Activated CD4-positive, alpha-beta T cell treated with anti-CD3 and anti-CD28 coated beads, Interleukin-2, amount 50 U/mL, for 4 hours (primary cell): ENCODE measurements at places on chromosomes 6 and 20.
A peak's percentile ranks its signal among the peaks of the same experiment; 100 is the strongest.

DNA sequence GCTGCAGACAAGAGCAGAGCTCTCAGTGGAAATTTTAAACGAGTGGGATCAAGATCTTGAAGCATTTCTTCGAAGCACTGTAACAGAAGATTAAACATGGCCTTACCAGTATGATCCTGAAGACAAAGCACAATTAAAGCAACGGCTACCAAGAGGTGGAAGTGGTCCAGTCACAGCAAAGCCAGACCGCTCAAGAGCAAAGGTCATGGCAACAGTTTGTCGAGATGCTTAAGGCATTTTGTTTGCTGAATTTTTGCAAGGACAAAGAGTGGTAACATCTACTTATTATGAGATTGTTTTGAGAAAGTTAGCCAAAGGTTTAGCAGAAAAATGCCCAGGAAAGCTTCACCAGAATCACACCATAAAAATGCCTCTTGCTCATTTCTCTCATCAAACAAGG lies 153.4 kb upstream of the CARMIL1 start:
- no peak for DNase-seq

GRCh38 chr6:109458774-109459531 lies 3.4 kb upstream of the MICAL1 start:
- DNase-seq = peak; percentile 21

DNA sequence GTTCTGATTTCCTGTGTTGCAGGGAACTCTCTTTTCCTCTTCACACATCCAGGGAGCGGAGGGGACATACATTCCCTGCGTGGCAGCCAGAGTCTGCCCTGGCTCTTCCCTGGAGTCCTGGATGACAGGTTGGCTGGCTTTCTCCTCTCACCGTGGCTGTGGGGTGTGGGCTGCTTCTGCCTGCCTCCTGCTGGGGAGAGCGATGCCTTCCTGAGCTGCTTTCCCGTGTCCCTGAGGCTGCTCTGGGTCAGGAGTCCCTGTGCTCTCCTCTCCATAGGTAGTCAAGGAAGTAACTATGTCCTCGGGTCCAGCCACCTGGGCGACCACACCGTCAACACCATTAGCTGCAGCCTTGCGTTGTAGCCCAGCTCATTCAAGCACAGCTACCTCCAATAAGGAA lies 451.7 kb downstream of the QKI start:
- DNase-seq = no peak

DNA sequence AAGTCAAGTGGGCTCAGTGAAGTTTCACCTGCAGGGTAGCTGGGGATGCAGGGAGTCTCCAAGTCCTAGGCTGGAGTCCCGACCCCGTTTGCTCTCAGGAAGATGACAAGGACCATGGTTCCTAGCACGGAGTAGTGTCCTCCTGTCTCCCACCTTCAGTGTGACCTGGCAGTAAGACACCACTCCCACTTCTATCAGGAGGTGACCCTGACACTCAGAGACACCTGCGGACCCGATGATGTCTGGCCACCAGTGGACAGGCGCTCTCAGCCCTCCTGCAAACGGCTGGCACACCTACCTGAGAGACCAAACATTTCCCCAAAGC lies 1.1 kb downstream of the SOD2 start:
- no peak for DNase-seq

DNA sequence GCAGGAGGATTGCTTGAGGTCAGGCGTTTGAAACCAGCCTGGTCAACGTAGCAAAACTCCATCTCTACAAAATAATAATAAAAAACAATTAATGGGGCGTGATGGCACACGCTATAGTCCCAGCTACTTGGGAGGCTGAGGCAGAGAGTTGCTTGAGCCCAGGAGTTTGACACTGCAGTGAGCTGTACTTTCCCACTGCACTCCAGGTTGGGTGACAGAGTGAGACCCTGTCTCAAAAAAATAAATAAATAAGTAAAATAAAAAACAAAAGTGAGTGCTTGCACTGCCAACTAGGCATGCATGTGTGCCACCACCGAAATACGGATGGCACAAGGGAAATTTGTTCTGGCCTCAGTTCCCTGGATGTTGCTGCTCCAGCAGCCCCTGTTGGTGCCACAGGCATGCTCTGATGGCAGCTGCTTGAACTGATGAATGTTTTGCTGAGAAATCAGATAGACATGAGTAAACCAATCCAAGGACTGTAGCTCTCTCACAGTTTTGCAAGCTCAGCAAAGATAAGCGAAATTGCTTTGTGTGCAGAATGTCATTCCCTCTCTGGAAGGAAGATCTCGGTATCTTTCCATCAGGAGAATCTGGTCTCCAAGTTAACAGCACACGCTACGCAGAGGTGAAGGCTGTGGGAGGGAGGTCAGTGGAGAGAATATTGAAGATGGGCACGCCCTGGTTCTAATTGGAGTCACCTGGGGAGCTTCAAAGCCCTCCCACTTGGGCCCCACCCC lies 188.0 kb upstream of the SLC24A3 start:
- no peak for DNase-seq

DNA sequence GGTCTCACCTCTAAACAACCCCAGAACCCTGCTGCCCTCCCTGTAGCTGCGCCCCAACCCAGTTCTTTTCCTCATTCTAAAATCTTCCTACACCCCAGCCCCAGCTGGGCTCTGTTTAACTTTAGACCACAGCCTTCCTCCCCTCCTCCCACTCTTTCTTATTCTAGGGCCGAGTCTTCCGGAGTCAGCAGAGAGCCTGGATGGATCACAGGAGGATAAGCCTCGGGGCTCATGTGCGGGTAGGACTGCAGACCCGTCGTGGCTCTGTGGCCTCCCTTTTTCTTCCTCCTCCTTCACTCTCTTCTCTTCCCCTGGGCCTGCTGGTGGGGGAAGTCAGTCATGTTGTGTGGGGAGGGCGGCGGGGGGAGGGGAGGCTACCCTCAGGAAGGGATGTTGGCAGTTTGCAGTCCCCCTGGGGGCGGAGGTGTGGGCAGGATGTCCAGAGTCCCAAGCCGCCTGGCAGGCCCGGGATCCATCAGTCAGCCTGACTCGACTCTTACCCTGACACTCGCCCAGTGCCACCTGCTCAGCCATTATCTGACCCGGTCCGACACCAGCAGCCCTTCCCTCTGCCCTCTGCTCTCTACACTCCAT lies 8.1 kb downstream of the CAPN11 start:
- no peak for DNase-seq

GRCh38 chr20:61426352-61426751 lies 174.3 kb downstream of the CDH4 start:
- DNase-seq = no peak

DNA sequence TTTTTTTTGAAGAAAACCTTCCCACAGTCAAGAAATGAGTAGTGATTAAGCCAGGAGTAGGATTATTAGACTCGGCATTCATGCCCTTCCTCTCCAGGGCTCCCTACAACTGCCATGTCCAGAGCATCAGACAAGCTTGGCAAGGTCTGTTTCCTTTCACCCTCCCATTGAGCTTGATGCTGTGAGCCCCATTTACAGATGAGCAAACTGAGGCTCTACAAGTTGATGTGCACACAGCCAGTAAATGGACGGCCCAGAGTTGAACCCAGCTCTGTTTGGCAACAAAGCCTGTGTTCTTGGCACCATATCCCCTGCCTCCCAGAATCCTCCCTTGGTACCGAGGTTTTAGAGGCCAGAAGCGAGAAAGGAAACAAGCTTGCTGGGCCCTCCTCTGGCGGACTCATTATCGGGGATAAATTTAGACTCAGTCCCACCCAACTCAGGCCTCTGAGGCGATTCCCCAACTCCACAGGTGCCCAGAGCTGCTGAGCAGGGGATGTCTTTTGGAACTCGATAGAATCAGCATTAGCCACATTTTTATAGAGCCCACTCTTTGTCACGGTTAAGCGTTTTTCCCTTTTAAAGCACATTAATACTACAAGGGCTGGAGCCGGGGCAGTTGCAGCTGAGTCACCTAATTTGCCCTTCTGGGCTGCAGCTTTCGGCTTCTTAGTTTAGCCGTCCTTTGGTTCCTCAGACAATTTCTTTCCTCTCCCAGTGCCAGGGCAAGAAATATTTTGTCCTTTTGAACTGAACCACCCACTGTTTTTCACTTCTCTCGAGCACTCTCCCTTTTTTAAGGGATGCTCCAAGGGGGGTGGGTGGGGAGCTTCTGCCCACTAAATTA lies 23.0 kb upstream of the NFATC2 start:
- DNase-seq = no peak

- peak; percentile 17 for DNase-seq
Observed at GRCh38 chr20:45368221-45368980, 5.4 kb downstream of the SYS1 start.
